ENCODE measurements at places on chromosomes 12 and 14.
A peak's percentile ranks its signal among the peaks of the same experiment; 100 is the strongest.

- no peak for DNase-seq
Measured at GRCh38 chr12:121982950-121983349, 38.7 kb upstream of the BCL7A start.

DNA sequence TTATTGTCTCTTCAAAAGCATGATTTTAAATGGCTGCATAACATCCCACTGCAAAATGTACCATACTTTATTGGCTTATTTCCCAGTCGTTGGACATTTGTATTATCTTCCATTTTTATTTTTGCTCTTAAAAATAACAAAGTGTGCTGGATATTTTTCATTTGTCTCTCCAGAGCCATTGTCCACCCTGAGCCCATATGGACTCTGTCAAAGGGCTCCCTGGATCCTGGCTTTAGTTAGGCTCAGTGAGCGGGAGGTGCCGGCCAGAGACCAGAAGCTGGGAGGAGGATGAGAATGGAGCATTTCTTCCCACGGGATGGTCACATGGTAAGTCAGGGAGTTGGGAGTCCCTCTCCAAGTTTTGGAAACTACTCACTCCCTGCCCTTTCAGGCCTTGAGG lies 296.9 kb downstream of the NUAK1 start:
- DNase-seq, result no peak

GRCh38 chr14:90446405-90446804 lies 49.6 kb downstream of the CALM1 start:
- no peak for DNase-seq

GRCh38 chr14:71508901-71509300 lies 423.3 kb upstream of the RGS6 start:
- no peak for DNase-seq

- no peak for DNase-seq
Measured at GRCh38 chr12:52368508-52368907, 1.2 kb upstream of the KRT85 start.

GRCh38 chr12:6465467-6466183 lies 4.9 kb downstream of the VAMP1 start:
- peak; percentile 70 for DNase-seq

DNA sequence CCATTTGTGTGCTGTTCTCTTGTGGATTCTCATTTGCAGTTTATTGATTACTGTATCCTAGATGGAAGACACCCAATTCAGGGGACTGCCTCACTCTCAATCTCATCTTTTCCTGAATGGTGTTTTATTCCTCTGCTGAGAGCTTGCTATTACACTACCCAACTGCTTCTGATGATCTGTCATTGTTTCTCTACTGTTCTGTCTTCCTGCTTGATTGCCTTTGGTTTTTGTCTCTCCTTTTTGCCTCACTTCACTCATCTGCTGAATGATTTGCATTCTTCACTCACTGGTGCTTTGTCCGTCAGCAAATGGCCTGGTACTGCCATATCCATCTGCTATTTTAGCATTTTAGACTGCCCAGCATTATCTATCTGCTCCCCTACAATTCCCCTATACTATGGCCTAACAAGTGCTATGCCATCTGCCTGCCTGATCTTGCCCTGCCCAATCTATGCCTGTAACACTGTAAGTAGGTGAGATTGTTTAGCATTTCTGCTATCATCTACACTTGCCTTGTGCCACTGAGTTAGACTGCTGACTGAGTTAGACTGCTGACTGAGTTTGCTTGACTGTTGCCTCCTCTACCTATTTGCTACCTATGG lies 335.1 kb downstream of the GPHN start:
- no peak for DNase-seq

DNA sequence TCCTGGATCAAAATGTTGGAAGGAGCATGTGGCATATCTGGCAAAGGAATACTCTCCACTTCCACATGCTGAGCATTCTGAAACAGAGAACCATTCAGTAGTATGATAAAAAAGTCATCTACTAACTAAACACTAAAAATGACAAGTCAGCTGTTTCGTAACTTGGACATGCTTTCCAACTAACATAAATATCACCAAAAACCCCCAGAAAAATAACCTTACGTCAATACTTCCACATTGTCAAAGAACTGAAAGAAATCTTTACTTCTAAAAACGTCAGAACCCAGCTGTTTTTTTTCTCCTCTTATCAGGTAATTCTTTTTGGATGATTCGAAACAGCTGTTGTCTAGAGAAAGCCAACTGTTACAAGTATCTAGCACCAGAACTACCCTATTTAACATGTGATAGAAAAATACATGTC lies 8.2 kb downstream of the WBP11 start:
- DNase-seq, result no peak

GRCh38 chr12:118982302-118982701 lies 961 bp downstream of the SRRM4 start:
- DNase-seq, result no peak

DNA sequence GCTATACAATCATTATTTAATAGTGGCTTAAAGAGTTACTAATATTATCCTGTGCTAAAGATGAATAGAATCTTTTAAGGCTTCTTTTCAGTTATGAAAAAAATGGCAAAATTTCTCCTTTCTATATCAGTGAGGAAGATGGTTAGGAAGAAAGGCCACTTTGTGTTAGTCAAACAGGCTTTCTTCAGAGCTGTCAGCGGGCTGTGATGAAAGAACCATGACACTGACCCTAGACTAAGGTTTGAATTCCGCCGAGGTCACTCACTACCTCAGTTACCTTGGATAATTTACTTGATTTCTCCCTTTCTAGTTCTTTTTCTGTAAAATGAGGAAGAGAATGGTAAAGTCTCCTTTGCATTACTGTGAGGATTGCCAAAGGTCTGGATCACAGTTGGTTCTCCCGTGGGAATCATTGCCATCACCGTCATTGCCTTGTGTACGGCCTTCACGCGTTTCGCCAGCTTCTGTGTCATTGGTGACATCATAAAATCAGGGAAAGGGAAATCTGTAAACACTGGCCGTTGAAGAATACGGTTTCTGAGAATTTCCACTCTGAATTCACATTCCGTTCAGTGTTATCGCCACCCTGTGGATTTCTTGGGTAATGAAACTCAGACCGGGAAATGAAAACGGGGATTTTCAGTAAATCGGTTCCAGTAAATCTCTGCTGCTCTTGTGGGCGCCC lies 26.7 kb upstream of the YBX3 start:
- peak; percentile 73 for DNase-seq

DNA sequence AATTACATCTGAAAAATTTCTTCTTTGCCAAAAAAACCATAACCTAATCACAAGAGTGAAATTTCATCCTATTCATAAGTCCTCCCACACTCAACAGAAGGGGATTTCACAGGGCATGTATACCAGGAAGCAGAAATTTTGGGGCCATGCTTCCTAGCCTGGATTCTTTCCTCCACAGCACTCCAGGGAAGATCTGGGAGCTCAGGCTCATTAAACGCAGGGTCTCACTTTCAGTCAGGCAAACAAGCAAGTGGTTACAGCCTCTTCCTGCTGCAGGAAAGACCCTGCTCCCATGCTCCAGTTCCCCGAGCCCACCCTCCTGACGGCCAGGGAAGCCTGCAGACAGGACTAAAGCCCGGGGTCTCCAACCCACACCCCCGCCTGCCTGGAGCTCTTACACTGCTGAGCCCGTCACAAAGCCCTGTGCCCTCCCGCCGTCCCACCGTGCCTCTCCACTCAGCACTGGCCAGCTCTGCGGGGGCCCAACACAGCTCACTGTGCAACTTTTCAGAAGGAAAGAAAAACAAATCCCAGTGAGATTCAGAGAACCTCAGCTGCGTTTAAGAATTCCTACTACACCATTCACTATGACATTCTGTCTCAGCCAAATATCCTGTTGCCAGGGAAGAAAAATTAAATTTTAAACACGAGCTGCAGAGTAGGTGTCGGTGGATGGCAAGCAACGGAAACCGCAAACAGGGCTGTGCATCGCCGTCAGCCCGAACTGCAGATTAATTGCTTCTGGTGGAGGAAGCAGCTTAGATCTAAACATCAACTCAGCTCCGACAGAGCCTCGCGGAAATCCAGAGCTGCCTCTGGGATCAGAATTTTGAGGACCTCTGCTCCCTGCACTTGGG lies 106.7 kb upstream of the SFSWAP start:
- no peak for DNase-seq

GRCh38 chr12:67446716-67447115 lies 177.6 kb downstream of the CAND1 start:
- DNase-seq, result peak; percentile 49

DNA sequence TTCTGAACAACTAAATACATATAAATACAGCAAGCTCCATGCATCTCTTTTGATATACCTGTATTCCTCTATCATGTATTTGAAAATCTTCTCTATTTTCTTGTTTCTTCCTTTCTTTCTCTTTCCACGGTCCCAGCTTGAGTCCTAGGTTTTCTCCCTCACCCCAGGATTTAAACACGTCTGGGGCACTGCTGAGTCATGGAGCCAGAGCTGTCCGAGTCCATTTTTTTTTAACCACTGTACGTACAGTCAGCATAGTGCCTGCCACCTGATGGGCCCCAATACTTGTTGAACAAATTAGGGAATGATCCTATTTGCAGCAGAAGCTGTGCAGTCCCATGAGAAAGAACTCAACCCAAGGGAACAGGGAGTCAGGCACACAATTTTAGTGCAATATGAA lies 158.1 kb downstream of the ATP23 start:
- DNase-seq, result no peak

DNA sequence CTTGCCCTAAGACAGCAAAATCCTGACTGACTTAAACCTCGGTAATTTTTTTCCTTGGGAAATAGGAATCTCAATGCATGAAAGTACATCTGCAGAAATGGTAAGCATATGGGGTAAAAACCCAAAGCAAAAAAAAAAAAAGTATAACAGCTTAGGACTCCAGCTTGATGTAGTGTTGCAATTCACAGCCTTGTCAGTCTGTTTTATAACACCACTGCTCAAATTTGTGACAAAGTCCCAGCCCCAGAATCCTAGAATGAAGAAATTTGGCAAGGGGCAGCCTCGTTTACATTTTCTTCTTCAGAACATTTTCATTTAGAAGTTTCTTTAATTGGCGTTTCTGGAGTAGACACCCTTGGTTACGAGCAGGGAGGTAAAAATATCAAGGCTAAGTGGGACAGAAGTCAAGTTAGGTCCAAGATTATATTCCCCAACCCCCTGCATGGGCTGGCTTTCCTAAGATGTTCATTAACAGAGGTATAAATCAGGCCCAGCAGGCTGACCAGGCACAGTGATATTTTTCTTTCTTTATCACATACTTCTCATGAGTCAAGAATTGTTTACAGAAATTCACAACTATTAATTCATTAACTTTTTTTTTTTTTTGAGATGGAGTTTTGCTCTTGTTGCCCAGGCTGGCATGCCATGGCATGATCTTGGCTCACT lies 424.0 kb downstream of the RMST start:
- no peak for DNase-seq

GRCh38 chr14:105861985-105862465 lies 335.6 kb downstream of the TMEM121 start:
- no peak for DNase-seq

DNA sequence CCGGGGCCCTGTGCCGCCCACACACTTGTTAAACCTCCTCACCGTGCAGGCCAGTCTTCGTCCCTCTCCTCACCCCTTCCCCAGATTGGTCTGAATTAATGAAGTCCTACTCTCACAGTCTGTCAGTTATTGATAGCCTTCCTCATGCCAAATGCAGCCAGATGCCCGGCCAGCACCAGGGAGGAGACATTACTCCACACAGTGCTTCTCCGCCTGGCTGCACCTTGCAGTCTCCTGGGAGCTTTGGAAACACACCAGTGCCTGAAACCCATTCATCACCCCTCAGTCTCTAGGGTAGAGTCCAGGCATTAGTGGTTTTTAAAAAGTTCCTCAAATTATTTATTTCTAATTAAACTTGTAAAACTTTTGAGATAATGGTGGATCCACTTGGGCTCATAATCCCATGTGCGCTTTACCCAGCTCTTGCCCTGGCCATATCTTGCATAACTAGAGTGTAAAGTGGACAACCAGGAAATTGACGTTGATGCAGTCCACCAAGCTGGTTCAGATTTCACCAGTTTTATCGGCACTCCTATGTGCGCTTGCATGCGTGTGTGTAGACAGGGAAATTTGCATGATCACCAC lies 38.2 kb upstream of the TSPAN9 start:
- no peak for DNase-seq

DNA sequence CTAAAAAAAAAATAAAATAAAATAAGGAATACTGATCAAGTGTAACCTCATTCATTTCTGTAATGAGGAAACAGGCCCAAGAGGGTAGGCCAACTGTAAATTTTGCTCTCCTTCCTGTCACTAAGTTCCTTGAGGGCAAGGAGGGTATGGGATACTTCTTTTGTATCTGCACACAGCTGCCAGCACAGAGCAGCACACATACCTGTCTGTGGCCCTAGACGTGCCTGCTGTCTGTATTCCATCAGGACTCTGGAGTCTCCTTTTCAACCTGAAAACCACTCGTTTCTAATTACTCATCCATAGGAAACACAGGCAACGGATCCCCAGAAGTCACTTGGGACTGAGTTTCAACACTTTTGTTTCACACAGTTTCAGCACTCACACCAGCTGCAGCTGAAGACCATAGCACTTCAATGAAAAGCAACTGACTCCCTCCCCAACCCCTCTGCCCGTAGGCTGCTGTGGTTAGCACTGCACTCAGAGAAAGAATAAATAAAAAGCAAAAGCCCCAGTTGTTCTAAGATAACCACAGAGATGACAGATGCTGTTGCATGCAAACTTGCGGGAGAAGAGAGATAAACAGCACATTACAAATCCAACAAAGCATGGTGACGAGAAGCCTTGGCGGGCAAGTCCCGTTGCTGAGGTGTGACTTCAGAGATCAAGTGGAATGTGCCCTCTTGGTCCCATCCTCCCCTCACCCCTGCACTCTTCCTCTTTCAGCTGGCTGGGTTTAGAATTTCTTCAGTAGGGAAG lies 24.9 kb downstream of the CRACR2A start:
- no peak for DNase-seq

GRCh38 chr12:31589598-31589903 lies 1.4 kb downstream of the DENND5B start:
- peak; percentile 73 for DNase-seq

DNA sequence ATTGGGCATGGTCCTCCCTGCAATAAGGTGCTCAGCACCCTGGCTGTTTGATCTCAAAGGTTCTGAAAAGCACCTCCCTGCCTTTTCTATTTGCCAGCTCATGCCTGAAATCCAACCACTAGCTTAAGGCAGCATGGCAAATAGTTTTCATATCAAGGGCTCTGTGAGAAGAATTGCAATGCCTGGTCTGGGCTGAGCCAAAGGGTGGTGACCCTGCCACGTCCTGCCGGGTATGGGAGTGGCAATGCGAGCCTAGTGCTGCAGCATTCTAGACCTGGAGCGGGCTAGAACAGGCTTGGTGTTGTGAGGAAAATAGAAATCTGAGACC lies 2.3 kb upstream of the SCNN1A start:
- DNase-seq, result no peak

- no peak for DNase-seq
Measured at GRCh38 chr12:116759783-116760621, 21.9 kb downstream of the RNFT2 start.

- no peak for DNase-seq
Measured at GRCh38 chr12:31897781-31898503, 61.3 kb upstream of the RESF1 start.

DNA sequence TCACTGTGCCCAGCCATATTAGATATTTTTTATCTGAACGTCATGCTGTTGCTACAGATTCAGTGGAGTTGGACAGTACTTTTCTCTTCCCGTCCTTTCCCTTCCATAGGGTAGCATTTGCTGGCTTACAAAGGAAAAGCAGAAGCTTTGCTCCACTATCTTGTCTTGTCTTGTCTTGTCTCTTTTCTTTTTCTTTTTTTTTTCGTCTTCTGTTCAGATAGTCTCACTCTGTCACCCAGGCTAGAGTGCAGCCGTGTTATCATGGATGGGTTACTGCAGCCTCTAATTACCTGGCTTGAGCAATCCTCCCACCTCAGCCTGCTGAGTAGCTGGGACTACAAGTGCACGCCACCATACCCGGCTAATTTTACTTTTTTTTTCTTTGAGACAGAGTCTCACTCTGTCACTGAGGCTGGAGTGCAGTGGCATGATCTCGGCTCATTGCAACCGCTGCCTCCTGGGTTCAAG lies 21.1 kb downstream of the OR10G3 start:
- no peak for DNase-seq

Measured in head of caudate nucleus (tissue), 42 donors.